ENCODE measurements at places on chromosomes 5 and 9. TPM values are rescaled to one million over a fixed set of nuclear protein-coding genes. Genes with fewer than 3 reads are reported as not detected.
A peak's percentile ranks its signal among the peaks of the same experiment; 100 is the strongest.

GRCh38 chr5:59358005-59358861 lies 535.3 kb downstream of the PDE4D start:
- DNase-seq = no peak

DNA sequence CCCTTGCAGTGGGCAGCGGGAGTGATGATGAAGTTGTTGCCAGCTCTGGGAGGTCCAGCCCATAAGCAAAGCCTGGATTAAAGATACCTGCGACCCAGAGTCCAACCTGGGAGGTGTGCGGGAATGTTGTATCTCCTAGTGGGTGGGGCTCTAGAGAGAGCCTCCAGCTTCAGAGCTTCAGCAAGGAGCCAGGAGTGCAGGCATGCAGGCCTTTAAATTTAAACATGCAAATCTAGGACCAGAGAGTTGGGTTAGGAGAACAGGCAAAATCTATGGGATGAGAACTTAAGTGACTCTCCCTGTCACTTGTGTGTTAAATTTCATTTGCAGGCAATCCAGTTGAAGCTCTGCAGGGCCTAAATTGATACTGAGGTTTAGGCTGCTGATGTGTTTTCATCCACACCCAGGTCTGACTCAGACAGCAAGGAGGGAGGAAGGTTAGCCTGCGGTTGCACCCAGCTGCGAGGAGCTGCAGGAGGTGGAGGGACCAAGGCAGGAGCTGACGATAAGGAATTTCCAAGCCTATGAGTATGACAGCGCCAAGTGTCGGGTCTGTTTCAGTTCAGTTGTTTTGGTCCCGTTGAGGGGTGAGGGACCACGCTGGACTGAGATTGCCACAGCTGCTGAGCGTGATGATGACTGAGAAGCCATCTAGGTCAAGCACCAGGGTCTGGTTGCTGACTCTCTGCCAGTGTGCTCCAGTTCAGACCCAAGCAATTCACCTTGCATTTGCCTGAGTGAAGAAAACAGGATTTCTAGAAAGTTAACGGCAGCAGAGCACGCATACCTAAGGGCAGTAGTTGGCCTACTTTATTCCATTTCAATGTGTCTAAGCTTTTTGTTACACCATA lies 243.0 kb downstream of the ICE1 start:
- DNase-seq = no peak

GRCh38 chr9:137301081-137301947 lies 757 bp downstream of the NRARP start:
- peak; percentile 67 for DNase-seq

GRCh38 chr5:6736106-6736505 lies 22.9 kb downstream of the TENT4A start:
- no peak for DNase-seq

DNA sequence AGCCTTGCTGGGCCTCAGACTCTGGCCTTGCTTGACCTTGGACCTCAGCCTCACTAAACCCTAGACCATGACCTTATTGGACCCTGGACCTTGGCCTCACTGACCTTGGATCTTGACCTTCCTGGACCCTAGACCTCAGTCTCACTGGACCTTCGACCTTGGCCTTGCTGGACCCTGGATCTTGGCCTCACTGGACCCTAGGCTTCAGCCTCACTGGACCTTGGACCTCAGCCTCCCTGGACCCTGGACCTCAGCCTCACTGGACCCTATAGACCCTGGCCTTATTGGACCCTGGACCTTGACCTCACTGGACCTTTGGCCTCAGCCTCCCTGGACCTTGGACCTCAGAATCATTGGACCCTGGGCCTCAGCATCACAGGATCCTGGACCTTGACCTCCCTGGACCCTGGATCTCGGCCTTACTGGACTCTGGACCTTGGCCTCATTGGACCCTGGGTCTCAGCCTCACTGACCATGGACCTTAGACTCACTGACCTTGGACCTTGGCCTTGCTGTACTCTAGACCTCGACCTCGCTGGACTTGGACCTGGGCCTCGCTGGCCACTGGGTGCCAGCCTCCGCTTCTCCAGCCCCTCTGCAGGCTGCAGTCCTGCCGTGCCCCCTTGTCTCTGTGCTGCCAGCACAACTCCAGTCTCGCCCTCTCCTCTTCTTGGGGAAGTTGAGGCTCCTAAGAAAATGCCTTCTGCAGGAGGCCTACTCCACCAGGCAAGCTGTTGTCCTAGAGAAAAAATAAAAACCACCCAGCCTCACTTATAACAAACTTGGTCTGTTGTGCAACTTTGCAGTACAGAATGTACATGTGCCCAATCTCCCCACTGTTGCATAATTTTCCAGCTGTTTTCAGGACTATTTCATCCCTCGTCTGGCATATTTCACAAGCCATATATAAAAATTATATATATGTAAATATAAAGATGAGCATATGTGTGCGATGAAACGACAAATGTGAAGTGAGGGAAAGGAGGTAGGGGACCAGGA lies 11.0 kb upstream of the ADAMTS2 start:
- DNase-seq = no peak

DNA sequence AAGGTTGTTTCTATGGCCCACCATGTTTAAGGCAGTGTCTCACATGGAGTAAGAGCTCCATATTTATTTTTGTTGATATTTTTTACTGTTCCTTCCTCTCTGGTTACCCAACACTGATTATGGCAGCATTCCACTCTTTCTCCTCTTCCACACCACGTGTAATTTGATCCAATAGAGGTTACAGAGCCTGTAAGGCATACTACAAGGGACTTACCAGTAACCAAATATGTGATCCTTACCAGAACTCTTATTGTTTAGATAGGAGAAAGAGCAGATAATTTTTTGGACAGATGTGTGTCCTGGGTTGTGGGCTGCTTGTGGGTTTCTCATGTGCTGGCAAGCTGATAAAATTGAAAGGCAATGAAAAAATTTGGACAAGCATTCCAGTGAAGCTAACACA lies 261.3 kb downstream of the TMEM167A start:
- DNase-seq = no peak

- no peak for DNase-seq
These were observed 52.2 kb downstream of the GKAP1 start for GRCh38 chr9:83765376-83765775.

DNA sequence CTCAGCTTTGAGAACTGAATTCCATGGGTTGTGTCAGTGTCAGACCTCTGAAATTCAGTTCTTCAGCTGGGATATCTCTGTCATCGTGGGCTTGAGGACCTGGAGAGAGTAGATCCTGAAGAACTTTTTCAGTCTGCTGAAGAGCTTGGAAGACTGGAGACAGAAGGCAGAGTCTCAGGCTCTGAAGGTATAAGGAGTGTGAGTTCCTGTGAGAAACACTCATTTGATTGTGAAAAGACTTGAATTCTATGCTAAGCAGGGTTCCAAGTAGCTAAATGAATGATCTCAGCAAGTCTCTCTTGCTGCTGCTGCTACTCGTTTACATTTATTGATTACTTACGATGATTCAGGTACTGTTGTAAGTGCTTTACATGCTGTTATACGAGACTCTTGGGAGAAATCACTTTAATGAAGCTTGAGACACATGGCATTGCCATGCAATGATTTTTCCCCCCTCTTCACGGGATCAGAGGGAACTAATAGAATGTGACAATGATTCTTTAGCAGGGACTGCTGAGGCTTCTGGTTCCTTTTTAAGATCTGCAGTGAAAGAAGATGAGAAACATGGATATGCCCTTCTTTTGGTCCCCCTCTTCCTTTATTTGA lies 63.8 kb downstream of the PTTG1 start:
- no peak for DNase-seq

DNA sequence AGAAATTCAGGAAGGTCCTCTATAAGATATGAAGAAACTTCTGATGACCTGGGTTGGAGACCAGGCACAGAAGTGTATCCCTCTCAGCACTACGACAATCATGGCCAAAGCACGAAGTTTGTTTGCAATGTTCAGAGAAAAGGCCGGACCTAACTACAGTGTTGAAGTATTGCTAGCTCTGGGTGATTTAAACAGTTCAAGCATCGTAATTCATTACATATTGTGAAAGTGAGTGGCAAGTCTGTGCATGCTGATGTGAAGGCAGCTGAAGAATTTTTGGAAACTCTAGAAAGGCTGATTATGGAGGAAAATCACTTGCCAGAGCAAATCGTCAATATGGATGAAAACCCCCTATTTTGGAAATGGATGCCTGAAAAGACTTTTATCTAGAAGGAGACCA lies 67.2 kb upstream of the PANK3 start:
- DNase-seq = no peak

GRCh38 chr9:101269591-101270283 lies 115.1 kb downstream of the BAAT start:
- DNase-seq = no peak

DNA sequence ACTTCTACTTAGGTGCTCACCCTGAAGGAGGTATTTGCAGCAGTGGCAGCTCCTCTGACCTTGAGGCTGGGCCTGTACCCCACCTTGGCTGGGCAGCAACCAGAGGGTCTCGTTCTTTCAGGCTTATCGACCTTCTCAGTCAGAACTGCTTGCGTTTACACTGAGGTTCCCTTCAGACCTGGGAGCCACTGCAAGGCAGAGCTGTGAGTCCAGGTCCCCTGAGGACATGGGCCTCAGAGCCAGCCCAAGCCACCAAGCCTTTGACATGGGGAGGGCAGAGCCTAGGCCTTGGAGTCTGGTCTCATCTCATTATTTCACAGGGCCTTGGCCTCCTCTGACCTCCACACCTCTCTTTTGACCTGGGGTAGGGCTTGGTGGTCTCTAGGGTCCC lies 13.7 kb downstream of the ACSL6 start:
- DNase-seq = no peak

GRCh38 chr9:34589636-34590380 lies at the start of gene CNTFR:
CNTFR (minus strand) TSS chr9:34589724; CDS start chr9:34568981, 20,743 bp downstream.
- peak; percentile 50 for DNase-seq

GRCh38 chr9:107281922-107282667 lies 984 bp upstream of the RAD23B start:
- no peak for DNase-seq

DNA sequence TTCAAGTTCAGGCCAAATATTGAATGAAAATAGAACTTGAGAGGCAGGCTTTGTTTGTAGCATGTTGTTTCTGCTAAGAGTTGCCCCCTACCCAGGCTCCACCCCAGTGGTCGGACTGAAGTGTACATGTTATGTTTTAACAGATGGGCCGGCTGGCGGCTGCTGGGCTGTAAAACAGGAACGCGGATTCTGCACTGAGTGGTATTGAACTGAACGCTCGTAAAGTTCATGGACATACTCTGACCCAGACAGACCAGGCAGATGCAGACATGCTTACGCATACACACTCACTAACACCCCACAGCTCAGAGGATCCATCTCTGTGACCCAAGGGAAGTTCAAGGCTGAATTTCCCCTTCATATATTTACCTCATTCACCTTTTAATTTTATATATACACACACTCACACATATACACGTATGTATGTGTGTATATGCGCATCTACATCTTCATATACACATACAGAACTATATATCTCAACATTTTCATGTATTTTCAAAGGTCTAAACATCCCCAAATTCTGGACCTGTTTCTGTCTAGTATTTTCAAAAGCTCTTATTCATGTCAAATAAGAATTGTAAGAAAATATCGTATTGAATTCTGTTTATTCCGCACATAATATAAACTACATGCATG lies 1.4 kb downstream of the MARCHF3 start:
- peak; percentile 61 for DNase-seq

GRCh38 chr5:30279237-30279636 lies 914.2 kb upstream of the CDH6 start:
- no peak for DNase-seq

DNA sequence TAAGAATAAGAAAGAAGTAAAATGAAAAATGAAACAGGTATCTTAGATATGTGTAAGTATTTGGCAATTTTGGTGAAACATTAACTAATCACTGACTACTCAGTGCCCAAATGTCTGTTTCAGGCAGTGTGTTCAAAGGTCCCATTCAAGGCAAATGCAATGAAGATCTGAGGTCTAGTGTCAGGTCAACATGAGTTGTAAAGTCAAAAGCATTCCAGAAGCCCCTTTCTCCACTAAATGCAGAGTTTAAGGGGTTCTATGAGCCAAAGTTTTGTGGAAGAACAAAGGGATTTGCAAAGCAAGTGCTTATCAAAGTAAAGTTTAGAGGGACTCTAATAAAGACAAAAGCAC lies 71.0 kb upstream of the GPBP1 start:
- DNase-seq = no peak

DNA sequence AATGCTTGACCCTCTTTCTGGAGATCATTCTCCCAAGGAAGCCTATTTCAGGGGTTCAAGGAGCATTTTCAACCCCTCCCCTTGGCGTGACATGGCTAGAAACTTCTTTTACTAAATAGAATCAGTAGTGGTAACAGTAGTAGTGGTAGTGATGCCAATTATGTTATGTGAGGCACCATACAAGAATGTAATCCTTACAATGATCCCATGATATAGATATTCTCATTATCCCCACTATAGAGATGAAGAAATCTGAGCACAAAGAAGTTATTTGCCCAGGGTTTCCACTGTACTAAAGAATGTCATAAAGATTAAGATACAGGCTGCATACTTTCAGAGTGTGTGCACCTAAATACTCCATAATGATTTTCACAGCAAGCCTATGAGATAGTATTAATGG lies 155.4 kb upstream of the CLINT1 start:
- no peak for DNase-seq

- no peak for DNase-seq
These were observed 85.7 kb downstream of the ALDH7A1 start for GRCh38 chr5:126509339-126509738.

- DNase-seq = no peak
These were observed 70.8 kb upstream of the UNC5A start for GRCh38 chr5:176739461-176740051.

- DNase-seq = no peak
These were observed 14.3 kb downstream of the RASGEF1C start for GRCh38 chr5:180194410-180195345.

The HSPA4 gene
- 95.0 TPM for total RNA-seq

The PCDHGC3 gene
- 1.9 TPM for total RNA-seq

The HMMR gene
- 1.4 TPM for total RNA-seq

The HMCN2 gene
- total RNA-seq = not detected

The RNF208 gene
- total RNA-seq = 1.4 TPM

The HTR4 gene
- total RNA-seq = not detected

The ENTPD2 gene
- total RNA-seq = not detected

The PCSK1 gene
- total RNA-seq = not detected

The HACD4 gene
- 3.9 TPM for total RNA-seq

The SPATA31E1 gene
- not detected for total RNA-seq

The TRIM7 gene
- total RNA-seq = 7.4 TPM

The PCDHA9 gene
- not detected for total RNA-seq

The CCNJL gene
- total RNA-seq = 0.67 TPM

The SPATA31D4 gene
- not detected for total RNA-seq

Measured in B cell (primary cell).